ENCODE measurements at places on chromosomes 4 and X.

DNA sequence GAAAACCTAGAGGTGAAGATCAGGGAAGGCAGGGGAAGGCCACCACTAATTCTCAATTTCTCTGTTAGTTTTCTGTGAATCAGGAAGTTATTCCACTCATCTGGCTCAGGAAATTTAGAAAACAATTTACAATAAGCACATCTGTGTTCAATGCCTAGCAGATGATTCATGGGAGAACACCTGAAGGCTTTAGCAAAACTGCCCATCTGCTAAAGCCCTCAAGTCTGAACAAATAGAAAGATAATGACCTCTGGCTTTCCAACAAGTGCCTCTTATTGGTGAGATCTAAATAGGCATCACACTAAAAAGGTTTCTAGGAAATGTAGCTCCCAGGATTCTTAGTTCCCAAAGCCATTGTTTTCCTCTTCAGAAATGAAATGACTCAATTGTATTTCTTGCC, 122.1 kb upstream of the GNPDA2 start:
- DNase-seq, result no peak

GRCh38 chr4:30719454-30720020, 632 bp upstream of the PCDH7 start:
- DNase-seq, result peak; percentile 74

GRCh38 chr4:124111922-124112321, 600.6 kb downstream of the ANKRD50 start:
- DNase-seq, result no peak

DNA sequence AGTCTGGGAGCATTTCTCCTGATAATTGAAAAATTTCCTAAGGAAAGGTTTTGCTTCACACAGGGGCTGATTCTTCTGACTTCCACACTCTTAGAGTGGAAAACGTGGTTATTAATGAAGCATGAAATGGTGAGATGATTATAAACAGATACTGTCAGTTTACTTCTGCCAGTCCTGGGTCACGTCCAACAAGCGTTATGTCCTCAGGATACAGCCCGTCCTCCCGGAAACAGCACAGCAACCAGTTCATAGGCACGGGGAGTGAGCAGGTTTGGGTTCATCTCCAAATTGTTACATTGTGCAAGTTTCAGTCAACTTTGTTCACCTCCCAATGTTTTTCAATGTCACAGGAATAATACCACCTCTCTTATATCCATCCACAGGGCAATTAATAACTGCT, 98.8 kb downstream of the NPNT start:
- no peak for DNase-seq

DNA sequence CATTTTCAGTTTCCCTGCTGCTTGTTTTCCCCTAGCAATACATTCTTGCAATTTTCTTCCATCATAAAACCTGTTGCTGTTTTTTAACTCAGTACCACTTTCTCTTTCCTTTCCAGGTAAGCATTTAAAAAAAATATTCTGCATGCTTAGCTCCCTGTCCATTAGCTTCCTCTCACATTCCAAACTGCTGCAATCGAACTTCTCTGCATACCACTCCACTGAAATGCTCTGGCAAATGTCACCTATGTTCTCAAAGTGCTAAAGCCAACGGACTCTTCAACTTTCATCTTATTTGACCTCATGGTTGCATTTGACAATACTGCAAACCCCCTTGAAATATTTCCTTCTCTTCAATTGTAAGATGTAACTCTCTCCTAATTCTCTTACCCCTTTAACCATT, 192.7 kb downstream of the ANAPC10 start:
- DNase-seq, result no peak

DNA sequence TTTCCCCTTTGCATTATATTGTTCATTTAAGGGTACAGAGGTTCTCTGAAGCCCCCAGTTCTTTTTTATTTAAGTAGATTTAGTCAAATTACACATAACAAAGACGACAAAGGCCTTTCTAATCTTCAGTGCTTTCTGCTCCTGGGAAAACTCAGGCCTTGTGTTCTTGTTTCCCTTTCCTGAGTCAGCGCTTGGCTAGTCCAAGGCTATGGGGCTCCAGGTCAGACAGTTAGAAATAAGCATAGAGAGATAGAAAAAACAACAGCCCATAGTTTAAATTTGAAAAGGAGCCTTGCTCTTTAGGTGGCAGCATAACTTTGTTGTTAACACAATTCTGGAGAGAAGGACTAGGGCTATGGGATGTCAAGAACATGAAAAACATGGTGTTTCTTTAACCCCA, 97.3 kb downstream of the PPP1R2C start:
- DNase-seq, result no peak

GRCh38 chrX:131841496-131842437, 181.3 kb upstream of the STK26 start:
- no peak for DNase-seq

DNA sequence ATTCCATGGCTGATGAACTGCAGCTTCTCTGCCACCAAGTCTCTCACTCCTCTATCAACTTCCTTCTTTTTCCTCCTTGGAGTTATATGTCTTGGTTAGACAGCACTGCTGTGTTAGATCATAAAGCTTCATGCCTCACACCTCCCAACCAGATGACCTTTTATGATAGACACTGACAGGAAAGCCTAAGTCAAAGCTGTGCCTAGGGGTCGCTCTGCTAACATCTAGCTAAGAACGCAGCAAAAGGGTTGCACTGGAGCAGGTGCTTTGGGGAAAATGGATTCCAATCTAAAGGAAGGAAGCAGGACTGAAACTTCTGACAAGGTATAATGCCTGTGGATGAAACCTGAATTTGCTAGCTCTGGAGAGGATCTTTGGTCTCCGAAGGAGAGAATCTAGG, 509.7 kb downstream of the SMARCA1 start:
- DNase-seq, result no peak

- no peak for DNase-seq
Observed at GRCh38 chr4:73021634-73022033, 47.9 kb downstream of the COX18 start.

- no peak for DNase-seq
Observed at GRCh38 chr4:181498148-181498547, 745.1 kb upstream of the TENM3 start.

DNA sequence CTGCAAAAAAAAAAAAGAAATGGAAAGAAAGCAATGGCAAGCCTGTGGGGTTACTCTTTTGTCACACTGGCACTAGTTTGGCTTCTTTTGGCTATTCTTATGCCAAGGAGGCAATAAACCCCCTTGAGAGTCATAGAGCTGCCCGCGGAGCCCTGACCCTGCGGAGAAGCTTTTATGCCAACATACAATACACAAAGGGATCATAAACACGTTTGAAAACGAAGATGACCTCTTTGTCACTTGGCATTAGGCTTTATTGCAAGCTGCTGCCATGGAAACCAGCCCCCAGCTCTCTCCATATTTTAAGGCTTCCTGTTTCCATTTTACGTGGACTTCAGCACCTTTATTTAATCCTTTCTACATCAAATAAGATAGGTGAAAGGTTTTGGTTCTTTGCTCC, 7.6 kb downstream of the NEUROG2 start:
- no peak for DNase-seq

DNA sequence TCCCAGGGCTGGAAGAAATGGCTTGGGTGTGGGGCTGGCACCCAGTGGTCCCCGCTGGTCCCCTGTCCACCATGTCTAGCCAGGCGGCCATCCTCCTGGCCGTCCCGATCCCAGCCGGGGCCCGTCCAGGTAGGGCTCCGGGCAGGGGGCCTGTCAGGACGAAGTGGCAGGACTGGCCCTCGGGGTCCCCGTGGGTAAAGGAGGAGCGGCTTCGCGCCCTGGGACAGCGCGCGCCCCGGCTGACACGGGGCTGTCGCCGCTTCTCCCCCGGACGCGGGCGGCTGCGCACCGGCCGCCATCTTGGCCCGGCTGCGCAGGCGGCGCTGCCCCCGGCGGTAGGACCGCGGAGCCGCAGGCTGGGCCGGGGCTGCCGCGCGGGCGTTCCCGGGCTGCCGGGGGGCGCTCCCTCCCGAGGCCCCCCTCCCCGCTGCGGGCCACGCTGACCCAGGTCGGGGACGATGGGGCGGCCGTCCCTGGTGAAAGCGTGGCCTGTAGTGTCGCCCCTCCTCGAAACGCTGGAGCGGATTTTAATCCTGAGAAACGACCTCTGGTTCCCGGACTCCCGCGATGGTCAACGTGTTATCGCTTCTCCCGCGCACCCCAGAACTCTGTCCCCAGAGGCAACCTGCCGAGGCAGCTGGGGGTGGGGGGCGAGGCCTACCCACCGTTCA, 60.4 kb upstream of the BCOR start:
- no peak for DNase-seq

- no peak for DNase-seq
Observed at GRCh38 chrX:139203651-139204570, 326.6 kb upstream of the F9 start.

GRCh38 chrX:109967156-109967555, 35.8 kb upstream of the TMEM164 start:
- no peak for DNase-seq

DNA sequence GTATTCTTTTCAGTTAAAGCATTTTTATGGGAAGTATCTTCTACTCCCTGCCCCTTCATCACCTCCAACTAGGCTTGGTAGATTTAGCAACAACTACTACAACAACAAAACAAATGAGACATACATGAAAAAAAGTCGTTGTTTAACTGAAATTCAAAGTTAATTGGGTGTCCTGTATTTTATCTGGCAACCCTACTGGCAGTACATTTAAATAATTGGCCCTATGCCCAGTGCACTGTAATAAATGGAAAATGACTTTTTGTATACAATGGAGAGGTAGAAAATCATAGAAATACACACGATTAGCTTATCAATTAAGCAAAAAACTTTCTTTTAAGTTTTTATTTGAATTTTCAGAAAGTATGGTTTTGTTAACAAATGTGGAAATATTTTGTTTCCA, 21.4 kb upstream of the CLGN start:
- no peak for DNase-seq

GRCh38 chr4:129335276-129335675, 239.3 kb downstream of the C4orf33 start:
- DNase-seq, result no peak

- DNase-seq, result no peak
Observed at GRCh38 chr4:113452868-113453620, 308.5 kb downstream of the CAMK2D start.

- DNase-seq, result no peak
Observed at GRCh38 chr4:169142391-169142790, 128.4 kb downstream of the SH3RF1 start.

- no peak for DNase-seq
Observed at GRCh38 chr4:55272102-55272501, 73.9 kb upstream of the SRD5A3 start.

DNA sequence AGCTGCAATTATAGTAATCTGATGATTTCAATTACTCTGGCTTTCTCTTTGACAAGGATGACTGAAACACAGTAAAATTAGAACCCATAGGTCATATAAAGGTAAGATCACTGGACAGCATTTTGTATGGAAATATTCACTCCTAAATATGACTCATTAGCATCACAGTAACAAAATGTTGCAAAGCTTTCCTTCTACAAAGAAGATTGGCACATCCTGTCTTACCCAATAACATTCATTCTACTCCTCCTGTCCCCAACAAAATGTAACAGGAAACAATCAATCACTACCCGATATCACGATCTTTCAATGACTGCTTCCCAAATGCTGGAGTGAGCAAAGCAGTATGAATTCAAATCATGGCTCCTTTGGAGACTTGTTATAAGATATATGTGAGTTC, 95.3 kb downstream of the FANCB start:
- DNase-seq, result no peak

DNA sequence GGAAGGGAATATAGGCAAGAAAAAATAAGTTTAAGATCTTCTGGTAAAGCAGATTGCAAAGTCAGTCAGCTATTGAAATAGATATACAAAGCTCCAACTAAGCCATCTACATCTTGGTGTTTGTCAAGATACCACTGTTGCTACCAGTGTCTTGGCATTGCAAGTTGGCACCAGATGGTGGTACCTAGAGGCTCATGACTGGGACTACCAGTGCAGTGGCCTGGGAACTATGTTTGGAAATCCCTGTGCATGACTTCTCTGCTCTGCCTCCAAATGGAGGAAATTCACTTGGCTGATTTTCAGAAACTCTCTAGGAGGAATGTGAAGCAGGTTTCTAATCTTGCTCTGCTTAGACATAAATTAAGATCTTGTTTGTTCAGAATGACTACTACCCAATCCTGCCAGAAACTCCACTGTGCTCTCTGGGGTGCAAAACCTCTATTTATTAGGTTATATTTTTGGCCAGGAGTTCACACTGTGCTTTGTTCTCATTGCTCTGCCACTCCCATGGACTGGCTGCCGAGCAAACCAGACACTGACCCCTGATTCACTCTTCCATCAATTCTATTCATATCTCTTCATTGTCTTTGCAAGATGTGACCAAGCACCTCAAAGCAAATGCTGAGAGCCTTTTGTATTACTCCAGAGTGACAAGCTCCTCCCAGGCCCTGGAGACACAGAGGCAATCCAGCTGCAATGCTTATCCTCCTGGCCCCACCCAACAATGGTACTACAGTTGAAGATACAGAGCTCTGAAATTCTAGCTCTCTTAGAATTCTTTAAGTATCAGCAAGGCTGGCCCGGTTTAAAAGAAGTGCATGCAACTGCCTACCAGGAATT, 272.3 kb upstream of the FGF16 start:
- no peak for DNase-seq

GRCh38 chr4:24730256-24731001, 64.9 kb upstream of the SOD3 start:
- no peak for DNase-seq

GRCh38 chr4:52366191-52366590, 292.9 kb downstream of the USP46 start:
- DNase-seq, result no peak

- DNase-seq, result no peak
Observed at GRCh38 chrX:134660627-134661026, 2.4 kb upstream of the PLAC1 start.

DNA sequence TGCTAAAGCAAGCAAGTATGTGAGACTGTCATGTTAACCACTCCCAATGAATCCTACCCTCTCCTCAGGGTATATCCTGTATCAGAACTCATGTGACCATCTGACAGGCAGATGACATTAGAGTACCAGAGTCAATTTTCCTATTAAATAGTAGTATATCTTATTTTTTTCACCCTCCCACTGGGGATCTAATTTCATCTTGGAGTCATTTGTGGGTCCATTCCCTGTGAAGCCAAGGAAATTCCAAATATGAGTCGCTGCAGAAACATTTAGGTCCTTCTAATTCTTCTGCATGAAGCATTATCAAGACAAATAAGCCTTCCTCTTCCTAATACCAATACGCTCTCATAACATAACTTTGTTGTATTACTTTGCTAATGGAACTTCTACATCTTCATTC, 52.2 kb upstream of the BLTP1 start:
- DNase-seq, result no peak

DNA sequence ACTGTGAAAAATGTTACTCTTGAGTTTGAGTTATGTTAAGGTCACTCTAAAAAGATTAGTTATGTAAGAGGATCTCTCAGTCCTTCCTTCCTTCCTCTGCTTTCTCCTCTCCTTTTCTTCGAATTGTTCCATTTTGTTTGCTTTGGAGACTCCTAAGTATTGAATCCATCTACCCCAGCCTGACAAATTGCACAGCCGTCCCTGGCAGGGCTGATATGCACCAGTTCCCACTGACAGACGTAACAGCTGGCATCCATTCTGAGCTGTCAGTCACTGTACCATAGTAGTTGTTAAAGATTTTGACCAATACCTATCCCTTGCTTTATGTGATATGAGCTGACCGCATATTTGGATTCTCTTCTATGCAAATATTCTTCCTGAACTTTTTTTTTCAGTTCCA, 210.7 kb upstream of the IGFBP7 start:
- no peak for DNase-seq

Data from hypothalamus (tissue), 51 donors.